ENCODE measurements at places on chromosomes 13 and 19.

GRCh38 chr19:40592170-40592569 is 9.0 kb upstream of the LTBP4 start:
- DNase-seq: no peak

- DNase-seq: no peak
Observed at GRCh38 chr19:5059213-5059574, 90.3 kb downstream of the KDM4B start.

DNA sequence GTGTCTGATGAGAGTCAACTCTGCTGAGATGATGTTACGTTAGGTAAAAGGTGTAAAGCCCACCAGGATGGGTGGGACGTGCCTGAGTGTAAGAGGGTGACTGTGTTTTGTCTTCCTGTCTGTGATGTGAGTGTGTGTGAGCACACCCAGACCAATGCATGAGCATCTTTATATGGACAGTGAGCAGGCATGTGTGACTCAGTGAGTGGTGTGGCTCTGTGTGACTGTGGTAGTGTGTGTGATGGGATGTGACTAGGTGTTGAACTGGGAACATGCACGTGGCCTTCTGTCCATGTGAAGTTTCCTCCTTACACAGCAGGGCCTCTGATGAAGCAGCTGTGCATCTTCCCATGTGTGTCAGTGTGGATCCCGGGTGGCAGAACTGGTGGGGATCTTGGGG is 17.8 kb upstream of the LGALS16 start:
- no peak for DNase-seq

DNA sequence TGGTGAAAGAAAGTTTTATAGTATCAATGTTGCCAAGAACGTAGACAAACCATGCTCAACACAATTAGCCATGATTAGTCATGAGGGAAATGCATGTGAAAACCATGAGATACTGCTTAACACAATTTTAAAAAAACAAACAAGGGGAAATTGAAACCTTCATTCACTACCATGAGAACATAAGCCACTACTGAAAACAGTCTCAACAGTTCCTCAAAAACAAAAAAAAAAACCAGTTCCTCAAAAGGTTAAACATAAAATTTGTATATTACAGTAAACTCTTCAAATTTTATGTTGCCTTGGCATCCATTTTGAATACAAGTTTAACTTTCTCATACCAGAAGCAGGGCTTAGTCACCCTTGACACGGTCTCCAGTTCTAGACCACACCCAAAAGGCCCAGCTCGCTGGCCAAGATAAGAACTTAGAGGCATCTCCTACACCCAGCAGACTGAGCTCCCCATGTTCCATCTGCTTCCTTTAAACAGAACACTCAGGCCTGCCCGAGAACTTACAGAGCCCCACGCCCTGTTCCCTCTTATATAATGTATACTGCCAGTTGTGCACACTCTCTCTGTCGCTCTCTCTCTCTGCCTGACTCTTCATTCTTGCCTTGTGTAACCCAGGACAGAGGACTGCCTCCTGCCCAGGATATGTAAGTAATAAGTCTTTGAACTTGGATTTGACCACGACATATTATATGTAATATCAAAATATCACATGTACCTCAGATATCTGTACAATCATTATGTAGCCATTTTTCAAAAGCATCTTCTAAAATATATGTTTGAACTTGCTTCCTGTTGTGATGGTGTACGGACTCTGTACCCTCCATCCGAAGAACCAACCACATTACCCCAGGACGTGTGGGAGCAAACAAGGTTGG is 67.4 kb downstream of the STK24 start:
- DNase-seq: peak; percentile 26

- DNase-seq: no peak
Observed at GRCh38 chr13:87942205-87942604, 271.0 kb downstream of the SLITRK5 start.

GRCh38 chr13:53310786-53311185 is 282.2 kb downstream of the OLFM4 start:
- no peak for DNase-seq
